ENCODE measurements at places on chromosomes 7 and 10. TPM values are rescaled to one million over a fixed set of nuclear protein-coding genes. Genes with fewer than 3 reads are reported as not detected.

DNA sequence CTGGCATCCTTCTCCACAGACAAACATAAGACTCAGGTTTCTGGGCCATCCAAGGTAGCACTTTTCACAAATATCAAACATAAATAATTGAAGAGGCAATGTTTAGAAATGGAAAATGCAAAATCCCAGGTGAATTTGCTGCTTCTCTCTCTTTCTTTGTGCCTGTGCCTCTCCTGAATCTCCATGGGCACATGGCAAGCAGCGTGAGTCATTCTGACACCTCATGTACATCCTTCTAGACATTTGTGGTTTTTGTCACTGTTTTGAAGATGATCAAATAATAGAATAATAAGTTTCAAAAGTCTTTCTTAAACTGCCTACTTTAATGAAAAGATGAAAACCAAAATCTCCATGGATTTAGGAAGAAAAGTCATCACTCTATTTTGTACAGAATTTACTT is 60.3 kb upstream of the RAB11FIP2 start:
- no peak overlapping the region for H3K27ac ChIP-seq
- H3K4me1 ChIP-seq: no peaks in the 10 kb centered on the region

- no peaks in the 10 kb centered on the region for H3K36me3 ChIP-seq
- H3K4me3 ChIP-seq: no peak overlapping the region
- H3K27me3 ChIP-seq: no peaks in the 10 kb centered on the region
- no peaks in the 10 kb centered on the region for H3K4me1 ChIP-seq
- no peak for DNase-seq
Observed at GRCh38 chr7:121102619-121103018, 114.1 kb downstream of the CPED1 start.

GRCh38 chr7:44148166-44148565 is 7.0 kb upstream of the MYL7 start:
- no peak for DNase-seq
- H3K27ac ChIP-seq: no peak overlapping the region
- no peak overlapping the region for H3K4me3 ChIP-seq
- peaks cover 7% of the 10 kb centered on the region for H3K4me1 ChIP-seq

- no peaks in the 10 kb centered on the region for H3K4me1 ChIP-seq
- H3K4me3 ChIP-seq: no peak overlapping the region
- no peak overlapping the region for H3K27ac ChIP-seq
- no peaks in the 10 kb centered on the region for H3K27me3 ChIP-seq
- H3K36me3 ChIP-seq: no peaks in the 10 kb centered on the region
Observed at GRCh38 chr10:79201706-79202105, 132.9 kb downstream of the ZMIZ1 start.

- no peak overlapping the region for H3K27ac ChIP-seq
- DNase-seq: no peak
- no peak overlapping the region for H3K4me3 ChIP-seq
- H3K27me3 ChIP-seq: no peaks in the 10 kb centered on the region
- no peaks in the 10 kb centered on the region for H3K4me1 ChIP-seq
Observed at GRCh38 chr10:16509996-16510395, 11.7 kb downstream of the C1QL3 start.

- H3K36me3 ChIP-seq: no peaks in the 10 kb centered on the region
- H3K4me1 ChIP-seq: no peaks in the 10 kb centered on the region
- H3K4me3 ChIP-seq: no peak overlapping the region
- H3K27ac ChIP-seq: no peak overlapping the region
- no peak for DNase-seq
- H3K27me3 ChIP-seq: no peaks in the 10 kb centered on the region
Observed at GRCh38 chr7:132836746-132837145, 245.1 kb downstream of the CHCHD3 start.

GRCh38 chr10:131013281-131013912 is 298.1 kb downstream of the TCERG1L start:
- no peaks in the 10 kb centered on the region for H3K27me3 ChIP-seq
- no peak overlapping the region for H3K4me3 ChIP-seq
- H3K4me1 ChIP-seq: no peaks in the 10 kb centered on the region
- no peaks in the 10 kb centered on the region for H3K36me3 ChIP-seq

DNA sequence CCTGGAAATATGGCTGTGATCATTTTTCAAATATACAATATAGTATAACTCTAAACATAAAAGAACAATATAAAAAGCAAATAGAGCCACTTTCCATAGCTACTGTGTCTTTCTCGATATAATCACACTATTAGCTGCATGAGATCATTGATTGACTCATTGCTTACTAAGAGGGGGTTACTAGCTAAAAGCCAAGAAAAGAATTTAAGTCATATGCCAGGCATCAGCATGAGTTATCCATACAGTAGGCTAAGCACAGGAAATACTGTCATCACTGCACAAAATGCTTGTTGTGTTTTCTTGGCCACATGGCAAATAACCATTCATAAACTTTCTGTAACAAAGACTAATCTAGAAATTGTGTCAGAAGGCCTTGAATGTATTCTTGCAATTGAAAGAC is 18.8 kb upstream of the ABCB5 start:
- H3K4me3 ChIP-seq: no peak overlapping the region
- H3K27me3 ChIP-seq: no peaks in the 10 kb centered on the region
- H3K27ac ChIP-seq: no peak overlapping the region
- no peaks in the 10 kb centered on the region for H3K4me1 ChIP-seq

DNA sequence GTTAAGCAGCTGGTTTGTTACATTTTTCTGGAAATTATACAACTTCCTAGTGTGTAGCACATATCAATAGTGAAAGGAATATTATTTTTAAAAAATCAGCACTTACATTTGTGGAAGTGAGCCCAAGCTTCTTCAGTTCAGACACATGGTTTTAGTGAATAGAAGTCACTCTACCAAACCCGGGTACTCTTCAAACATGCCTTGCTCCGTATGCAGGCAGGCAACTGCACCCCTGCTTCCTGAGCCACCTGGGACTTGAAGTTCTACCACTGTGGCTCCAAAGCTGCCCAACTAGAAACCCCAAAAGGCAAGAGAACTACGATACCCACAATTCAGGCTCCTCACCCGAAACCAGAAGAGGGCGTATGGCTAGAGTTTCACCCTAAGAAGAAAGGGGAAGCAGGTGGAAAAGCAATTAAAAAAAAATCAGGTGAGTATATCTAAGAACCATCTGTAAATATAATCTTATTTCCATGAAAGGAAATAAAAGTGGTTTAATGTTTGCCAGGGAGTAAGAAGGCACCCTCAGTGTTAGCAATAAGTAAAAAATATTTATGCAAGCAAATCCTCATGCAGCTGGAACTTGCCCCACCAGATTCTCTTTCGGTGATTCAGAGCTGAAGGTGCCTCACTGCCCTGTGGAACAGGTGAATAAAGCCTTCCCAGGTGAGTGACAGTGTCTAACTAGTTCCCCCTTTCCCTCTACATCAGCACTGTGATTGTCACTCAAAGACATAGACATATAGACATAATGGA is at the start of gene MACC1:
Gene MACC1, minus strand, starts transcription at position 192 of the 756 bp plus-strand sequence. CDS start 55,522 bp downstream, outside the sequence.
- H3K4me3 ChIP-seq: no peak within 1 kb of the TSS
- no peaks in the 10 kb centered on the region for H3K36me3 ChIP-seq
- DNase-seq: peak; percentile 16
- H3K4me1 ChIP-seq: peaks cover 10% of the 10 kb centered on the region

GRCh38 chr10:116444527-116445142 is 17.0 kb downstream of the PNLIPRP3 start:
- no peak overlapping the region for H3K27ac ChIP-seq
- no peaks in the 10 kb centered on the region for H3K4me1 ChIP-seq
- H3K4me3 ChIP-seq: no peak overlapping the region
- H3K36me3 ChIP-seq: no peaks in the 10 kb centered on the region
- H3K27me3 ChIP-seq: no peaks in the 10 kb centered on the region

DNA sequence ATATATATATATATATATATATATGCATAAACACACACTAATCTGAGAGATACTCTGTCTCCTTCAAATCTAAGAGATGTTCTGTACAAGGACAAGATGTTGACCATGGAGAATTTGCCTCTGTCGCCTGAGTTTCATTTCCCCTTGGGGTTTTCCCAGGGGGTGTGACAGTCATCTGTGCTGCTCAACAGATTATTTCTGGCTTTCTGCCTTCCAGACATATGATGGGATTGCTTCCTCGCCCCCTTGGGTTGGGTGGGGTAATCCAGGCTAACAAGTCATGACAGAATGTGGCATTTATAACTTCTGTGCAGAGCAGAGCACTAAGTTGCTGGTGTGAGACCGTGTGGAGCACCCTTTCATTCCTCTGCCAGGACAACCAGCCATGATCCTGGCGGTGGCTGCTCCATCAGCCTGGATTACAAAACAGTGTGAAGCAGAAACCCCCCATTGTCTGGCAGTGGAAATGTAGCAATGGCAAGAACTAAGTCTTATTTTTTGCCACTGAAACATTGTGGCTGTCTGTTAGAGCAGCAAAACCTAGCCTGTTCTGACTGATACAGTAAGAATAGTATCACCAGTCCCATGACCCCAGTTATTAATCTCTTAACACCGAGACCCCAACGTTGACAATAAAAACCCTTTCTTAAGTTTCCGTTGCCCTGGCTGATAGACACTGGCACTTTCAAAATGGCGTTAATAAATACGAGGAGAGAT is 13.7 kb upstream of the USP6NL start:
- no peak for DNase-seq
- no peaks in the 10 kb centered on the region for H3K4me1 ChIP-seq
- no peaks in the 10 kb centered on the region for H3K36me3 ChIP-seq
- no peak overlapping the region for H3K4me3 ChIP-seq
- no peaks in the 10 kb centered on the region for H3K27me3 ChIP-seq

DNA sequence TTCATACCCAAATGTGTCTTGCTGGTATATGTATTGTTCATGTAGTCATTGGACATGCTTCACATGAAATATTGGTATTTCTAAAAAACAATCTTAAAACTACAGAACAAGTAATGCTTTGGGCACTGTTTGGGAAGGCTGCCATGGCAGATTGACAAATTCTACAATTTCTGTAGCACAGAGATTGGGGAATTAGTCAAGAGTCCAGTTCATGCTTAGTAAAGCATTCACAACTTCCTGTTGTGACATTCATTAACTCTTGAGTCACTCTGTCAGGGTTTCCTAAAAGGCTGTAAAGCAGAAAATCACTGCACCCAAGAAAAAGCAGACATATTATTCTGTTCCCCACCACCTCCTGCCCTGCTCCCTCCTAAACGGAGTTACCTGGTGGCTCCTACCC is 398.9 kb downstream of the PHTF2 start:
- H3K4me3 ChIP-seq: no peak overlapping the region
- no peak overlapping the region for H3K27ac ChIP-seq
- no peak for DNase-seq
- no peaks in the 10 kb centered on the region for H3K36me3 ChIP-seq
- H3K27me3 ChIP-seq: no peaks in the 10 kb centered on the region

GRCh38 chr10:97259119-97259518 is 33.3 kb downstream of the ARHGAP19 start:
- no peak for DNase-seq
- H3K36me3 ChIP-seq: no peaks in the 10 kb centered on the region
- no peak overlapping the region for H3K4me3 ChIP-seq
- H3K27ac ChIP-seq: no peak overlapping the region
- H3K27me3 ChIP-seq: no peaks in the 10 kb centered on the region
- H3K4me1 ChIP-seq: no peaks in the 10 kb centered on the region

DNA sequence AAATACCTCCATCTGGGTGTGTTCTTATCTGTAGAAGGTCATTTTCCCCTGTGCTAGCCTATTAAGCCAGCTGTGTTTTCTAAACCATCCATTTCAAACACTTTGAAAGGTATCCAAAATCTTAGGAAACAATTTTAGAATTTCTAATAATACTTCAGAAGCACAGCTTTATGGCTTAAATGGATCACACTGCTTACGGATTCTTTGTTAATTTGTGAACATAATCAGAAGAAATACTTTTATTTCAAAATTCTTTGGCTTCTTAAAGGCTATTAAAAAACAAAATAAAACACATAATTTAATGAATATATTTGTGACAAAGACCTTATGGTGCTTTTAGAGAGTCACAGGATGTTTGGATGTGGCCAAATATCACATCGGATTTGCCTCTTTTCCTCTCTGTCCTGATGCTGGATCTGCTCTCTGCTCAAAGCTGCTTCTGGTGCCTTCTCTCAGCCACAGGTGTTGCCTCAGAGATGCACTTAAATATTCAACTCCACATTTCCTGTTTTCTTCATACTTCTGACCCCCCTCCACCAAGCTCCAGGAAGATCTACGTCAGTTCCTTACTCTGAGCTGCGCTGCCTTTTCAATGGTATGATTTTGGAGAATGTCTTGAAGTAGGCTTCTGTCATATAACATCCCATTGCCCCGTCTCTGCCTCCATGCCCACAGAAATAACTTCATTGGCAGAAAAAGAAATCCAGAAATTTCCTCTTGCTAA is 230.6 kb downstream of the MLLT10 start:
- no peak overlapping the region for H3K4me3 ChIP-seq
- H3K27me3 ChIP-seq: no peaks in the 10 kb centered on the region
- no peak overlapping the region for H3K27ac ChIP-seq

GRCh38 chr10:86749854-86750253 is 6.6 kb upstream of the BMPR1A start:
- H3K36me3 ChIP-seq: no peaks in the 10 kb centered on the region
- DNase-seq: no peak
- H3K4me3 ChIP-seq: no peak overlapping the region
- no peaks in the 10 kb centered on the region for H3K4me1 ChIP-seq

DNA sequence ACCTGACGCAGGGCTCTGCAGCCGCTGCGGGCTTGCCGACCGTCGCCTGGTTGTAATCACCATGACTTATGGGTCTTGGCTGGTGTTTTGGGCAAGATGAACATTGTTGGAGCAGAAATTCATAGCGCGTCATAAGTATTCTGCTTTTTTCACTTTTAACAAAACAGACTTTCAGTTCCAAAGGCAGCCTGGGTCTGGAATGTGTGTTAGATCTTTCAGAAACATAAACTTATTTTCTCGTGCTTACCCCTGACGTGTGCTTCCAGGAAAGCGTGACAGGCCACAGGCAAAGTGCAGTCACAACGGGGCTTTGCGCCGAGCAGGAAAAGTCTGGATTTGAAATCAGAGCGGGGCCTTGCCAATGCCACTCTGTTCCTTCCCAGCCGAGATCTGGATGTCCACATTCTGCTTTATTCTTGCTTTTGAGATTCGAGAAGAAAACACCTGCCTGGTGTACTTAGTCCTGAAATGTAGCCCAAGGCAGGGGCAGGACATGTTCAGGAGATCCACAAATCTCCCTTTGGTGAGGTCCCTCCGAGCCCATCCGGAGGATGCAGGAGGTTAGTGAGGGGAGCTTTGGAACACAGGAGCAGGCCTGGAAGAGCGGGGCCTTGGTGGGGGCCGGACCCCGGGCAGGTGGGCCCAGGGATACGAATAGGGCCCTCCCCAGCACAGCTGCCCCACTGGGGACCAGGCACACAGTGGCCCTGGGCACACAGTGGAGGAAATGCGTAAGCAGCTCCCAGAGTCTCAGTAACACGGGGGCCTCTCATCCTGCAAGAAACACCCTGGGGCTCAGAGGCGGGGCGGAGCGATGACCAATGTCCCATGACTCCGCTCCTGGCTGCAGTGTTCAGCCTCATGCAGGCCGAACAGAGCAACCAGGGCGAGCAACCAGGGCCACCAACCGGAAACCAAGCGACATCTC is 49.5 kb upstream of the EBF3 start:
- no peak for DNase-seq
- H3K4me3 ChIP-seq: no peak overlapping the region
- no peak overlapping the region for H3K27ac ChIP-seq
- no peaks in the 10 kb centered on the region for H3K4me1 ChIP-seq
- H3K36me3 ChIP-seq: no peaks in the 10 kb centered on the region

Gene HOXA2
- not detected for polyA plus RNA-seq

Gene CH25H
- 0.24 TPM for polyA plus RNA-seq

Gene STAG3
- 1.5 TPM for polyA plus RNA-seq

Gene R3HCC1L
- polyA plus RNA-seq: 14.8 TPM

Gene SPDYE5
- 0.58 TPM for polyA plus RNA-seq

Gene PDLIM1
- polyA plus RNA-seq: 11.7 TPM

Gene CCL24
- polyA plus RNA-seq: not detected

Gene PRSS1
- polyA plus RNA-seq: not detected

Gene NUP42
- polyA plus RNA-seq: 39.8 TPM

Gene NPY
- polyA plus RNA-seq: not detected

Gene GRM3
- not detected for polyA plus RNA-seq
